ENCODE measurements at places on chromosomes 11 and 22.
A peak's percentile ranks its signal among the peaks of the same experiment; 100 is the strongest.

GRCh38 chr11:119567688-119568582 lies 145.0 kb upstream of the THY1 start:
- peak; percentile 95 for DNase-seq

- peak; percentile 44 for DNase-seq
Observed at GRCh38 chr11:1301220-1302000, 8.0 kb downstream of the TOLLIP start.

DNA sequence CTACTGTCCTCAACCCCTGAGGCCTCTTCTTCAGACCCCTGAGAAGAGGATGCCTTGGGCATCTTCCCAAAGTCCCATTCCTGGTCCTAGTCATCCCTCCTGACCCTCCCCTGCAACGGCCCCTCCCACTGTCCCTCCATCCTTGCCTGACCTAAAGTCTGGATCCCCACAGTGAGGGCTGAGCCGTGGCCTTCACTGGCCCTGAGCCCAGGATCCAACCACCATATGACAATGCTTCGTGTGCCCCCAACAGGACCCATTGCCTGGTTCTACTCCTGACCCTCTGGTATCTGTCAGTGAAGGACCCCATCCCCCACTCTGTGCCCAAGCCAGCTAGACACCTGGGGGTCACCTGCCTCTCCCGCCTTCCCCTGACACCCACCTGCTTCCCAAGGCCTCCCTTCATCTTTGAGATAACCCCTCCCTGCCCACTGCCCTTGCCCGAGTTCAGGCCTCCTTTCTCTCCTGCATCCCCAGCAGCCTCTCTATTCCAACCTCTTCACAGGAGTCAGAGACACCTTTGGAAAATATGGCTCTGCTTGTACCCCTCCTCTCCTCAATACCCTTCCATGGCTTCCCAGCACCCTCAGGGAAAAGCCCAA lies 48.0 kb downstream of the LRRC32 start:
- no peak for DNase-seq

- peak; percentile 78 for DNase-seq
Observed at GRCh38 chr22:50576070-50576469, 2.2 kb downstream of the CPT1B start.

GRCh38 chr22:41570221-41570620 lies 9.4 kb downstream of the CSDC2 start:
- no peak for DNase-seq

DNA sequence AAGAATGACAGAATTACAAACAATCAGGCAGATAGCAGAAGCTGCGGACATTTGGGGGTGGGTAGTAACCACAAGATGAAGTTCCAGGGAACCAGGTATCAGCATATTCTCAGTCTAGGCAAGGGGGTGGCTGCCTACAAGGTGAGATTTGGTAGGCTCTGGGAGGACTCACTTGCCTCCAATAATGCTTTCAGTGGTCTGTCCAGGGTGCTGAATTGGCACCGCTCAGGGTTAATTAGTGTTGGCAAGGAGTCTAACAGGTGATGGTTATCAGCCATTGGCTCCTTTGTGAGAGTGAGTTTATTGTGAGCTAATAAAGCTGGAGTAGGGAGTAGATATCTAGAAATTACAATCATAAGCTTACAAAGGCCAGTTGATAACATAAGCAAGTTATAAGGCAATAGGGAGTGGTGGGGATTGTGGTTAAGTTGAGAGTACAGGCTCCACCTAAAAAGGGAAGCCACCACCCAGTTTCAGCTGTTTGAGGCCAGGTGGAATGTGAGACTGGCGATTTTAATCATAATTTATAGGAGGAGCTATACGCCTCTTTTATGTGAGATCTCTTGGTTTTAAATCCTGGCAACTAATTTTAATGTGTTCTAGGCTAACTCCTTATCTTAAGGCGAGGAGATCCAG lies 320.5 kb downstream of the MIAT start:
- DNase-seq, result no peak

DNA sequence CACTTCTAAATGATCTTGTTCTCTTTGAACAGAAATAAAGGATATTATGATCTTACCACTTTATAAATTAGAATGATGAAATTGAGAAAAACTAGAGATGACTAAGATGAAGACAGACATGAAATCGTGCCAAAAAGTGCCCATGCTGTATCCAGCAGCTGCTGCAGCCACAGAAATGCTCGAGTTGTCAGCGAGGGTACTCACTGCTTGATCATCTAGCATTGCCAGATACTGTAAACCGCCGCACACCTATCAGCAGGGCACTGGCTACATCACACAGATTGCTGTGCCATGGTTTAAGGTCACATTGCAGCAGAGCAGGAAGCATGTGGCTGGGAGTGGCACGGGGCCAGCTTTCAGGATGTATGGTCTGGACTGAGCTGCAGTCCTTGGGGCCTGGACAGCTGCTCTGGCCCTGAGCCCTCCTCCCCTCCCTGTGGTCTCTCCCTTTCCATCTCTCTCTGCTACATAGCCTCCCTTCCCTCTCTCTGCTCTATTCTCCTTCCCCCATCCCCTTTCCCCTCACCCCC lies 51.0 kb upstream of the SEPTIN5 start:
- DNase-seq, result no peak

GRCh38 chr11:90704510-90704909 lies 481.7 kb upstream of the CHORDC1 start:
- DNase-seq, result no peak

DNA sequence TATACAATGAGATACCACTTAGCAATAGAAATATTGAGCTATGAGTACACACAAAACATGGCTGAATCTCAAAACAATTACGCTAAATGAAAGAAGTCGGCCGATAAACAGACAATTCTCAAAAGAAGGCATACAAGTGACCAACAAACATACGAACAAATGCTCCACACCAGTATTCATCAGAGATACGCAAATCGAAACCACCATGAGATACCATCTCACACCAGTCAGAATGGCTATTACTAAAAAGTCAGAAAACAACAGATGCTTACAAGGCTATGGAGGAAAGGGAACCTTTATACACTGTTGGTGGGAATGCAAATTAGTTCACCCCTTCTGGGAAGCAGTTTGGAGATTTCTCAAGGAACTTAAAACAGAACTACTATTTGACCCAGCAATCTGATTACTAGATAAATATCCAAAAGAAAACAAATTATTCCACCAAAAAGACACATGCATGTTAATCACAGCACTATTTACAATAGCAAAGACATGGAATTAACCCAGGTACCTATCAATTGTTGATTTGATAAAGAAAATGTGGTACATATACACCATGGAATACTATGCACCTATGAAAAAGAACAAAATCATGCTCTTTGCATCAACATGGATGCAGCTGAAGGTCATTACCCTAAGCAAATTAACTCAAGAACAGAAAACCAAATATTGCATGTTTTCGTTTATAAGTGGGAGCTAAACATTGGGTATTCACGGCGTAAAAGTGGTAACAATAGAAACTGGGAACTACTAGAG lies 90.9 kb upstream of the GRAMD1B start:
- DNase-seq, result no peak
